ENCODE measurements at places on chromosomes 7 and 10. TPM values are rescaled to one million over a fixed set of nuclear protein-coding genes. Genes with fewer than 3 reads are reported as not detected.

DNA sequence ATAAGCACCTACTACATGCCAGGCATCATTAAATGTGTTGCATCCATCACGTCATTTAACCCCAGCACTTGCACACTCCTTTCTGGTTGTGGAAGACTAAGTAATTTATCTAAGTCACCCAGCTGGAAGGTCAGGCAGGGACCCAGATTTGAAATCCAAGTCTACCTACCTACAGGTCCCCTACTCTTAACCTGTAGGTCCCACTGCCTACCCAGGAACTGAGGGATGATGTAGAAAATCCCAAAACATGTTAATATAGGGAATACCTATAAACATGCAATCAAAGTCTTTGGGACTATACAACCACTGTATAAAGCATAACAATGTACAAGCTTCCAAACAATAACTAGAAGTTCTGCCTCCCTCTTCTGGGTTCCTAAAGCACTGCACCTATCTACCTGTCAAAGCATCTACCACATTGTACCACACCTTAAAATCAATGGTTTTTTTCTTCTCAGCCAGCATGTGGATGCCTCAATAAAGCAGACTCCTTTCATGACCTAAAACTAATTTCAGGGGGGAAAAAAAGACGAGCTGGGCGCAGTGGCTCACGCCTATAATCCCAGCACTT, 5.6 kb downstream of the IL6 start:
- no peak for DNase-seq
- H3K4me1 ChIP-seq = peaks cover 40% of the 10 kb centered on the region
- peaks cover 42% of the 10 kb centered on the region for H3K36me3 ChIP-seq
- no peak overlapping the region for H3K27ac ChIP-seq

Gene LEP
- total RNA-seq = not detected

- H3K27ac ChIP-seq = no peak overlapping the region
- H3K4me1 ChIP-seq = peaks cover 7% of the 10 kb centered on the region
- H3K36me3 ChIP-seq = no peaks in the 10 kb centered on the region
- no peak for DNase-seq
- H3K27me3 ChIP-seq = no peaks in the 10 kb centered on the region
Observed at GRCh38 chr7:41785265-41785664, 82.4 kb upstream of the INHBA start.

GRCh38 chr10:102405632-102406031, 10.1 kb downstream of the NFKB2 start:
- H3K27ac ChIP-seq = peak overlapping the region; percentile 51
- H3K36me3 ChIP-seq = peaks cover 30% of the 10 kb centered on the region
- DNase-seq = no peak
- H3K4me1 ChIP-seq = peaks cover 31% of the 10 kb centered on the region

GRCh38 chr10:34746094-34746493, 69.0 kb downstream of the PARD3 start:
- H3K4me1 ChIP-seq = no peaks in the 10 kb centered on the region
- no peaks in the 10 kb centered on the region for H3K27me3 ChIP-seq
- no peak overlapping the region for H3K4me3 ChIP-seq
- no peak overlapping the region for H3K27ac ChIP-seq
- no peaks in the 10 kb centered on the region for H3K36me3 ChIP-seq

GRCh38 chr7:104207731-104208420, at the start of gene ORC5:
Gene ORC5 (minus strand): TSS chr7:104208013. CDS start chr7:104207904, 109 bp downstream.
- peak within 1 kb of the TSS; percentile 90 for H3K27ac ChIP-seq
- peaks cover 29% of the 10 kb centered on the region for H3K4me1 ChIP-seq
- H3K27me3 ChIP-seq = peaks cover 14% of the 10 kb centered on the region
- peak; percentile 69 for DNase-seq
- peaks cover 20% of the 10 kb centered on the region for H3K36me3 ChIP-seq

Gene RNF32
- total RNA-seq = 2.9 TPM

- no peaks in the 10 kb centered on the region for H3K4me1 ChIP-seq
- H3K27me3 ChIP-seq = peaks cover 8% of the 10 kb centered on the region
- H3K4me3 ChIP-seq = no peak overlapping the region
Observed at GRCh38 chr10:22803261-22803885, 89.0 kb upstream of the PIP4K2A start.

- no peaks in the 10 kb centered on the region for H3K4me1 ChIP-seq
- H3K27me3 ChIP-seq = peaks cover 7% of the 10 kb centered on the region
- no peak for DNase-seq
- no peak overlapping the region for H3K27ac ChIP-seq
Observed at GRCh38 chr10:123492016-123492415, 174.1 kb upstream of the GPR26 start.

DNA sequence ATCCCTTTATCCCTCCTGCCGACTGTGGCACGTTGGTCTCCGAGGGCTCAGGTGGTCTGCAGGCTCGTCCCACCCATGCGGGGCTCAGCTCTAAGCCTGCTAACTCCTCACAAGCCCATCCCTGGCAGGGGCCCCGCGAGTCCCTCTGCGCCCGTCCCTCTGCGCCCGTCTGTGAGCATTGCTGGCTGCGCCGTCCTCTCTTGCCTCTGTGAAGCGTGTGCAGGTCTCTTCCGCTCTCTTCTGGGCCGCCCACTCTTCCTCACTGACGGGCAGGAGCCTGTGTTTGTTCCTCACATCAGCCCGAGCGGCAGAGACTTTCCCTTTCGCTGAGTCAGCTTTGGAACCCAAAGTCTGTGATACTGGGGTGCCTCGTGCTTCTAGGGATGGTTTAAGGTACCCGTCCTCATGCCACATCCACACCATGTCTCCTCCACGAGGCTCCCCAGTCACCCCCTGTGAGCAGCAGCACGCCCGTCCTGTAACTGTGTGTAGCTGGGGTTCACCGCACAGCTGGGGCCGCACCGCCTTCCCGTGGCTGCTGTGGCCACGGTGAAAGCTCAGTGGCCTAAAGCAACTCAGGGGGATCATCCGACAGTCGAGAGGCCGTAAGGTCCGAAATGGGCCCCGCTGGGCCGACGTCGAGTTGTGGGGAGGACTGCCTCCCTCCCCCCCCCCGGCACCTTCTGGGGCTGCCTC, 35.5 kb downstream of the ADGRA1 start:
- H3K27me3 ChIP-seq = peaks cover 7% of the 10 kb centered on the region
- no peaks in the 10 kb centered on the region for H3K4me1 ChIP-seq
- no peak overlapping the region for H3K27ac ChIP-seq
- H3K4me3 ChIP-seq = no peak overlapping the region
- DNase-seq = no peak
- no peaks in the 10 kb centered on the region for H3K36me3 ChIP-seq

DNA sequence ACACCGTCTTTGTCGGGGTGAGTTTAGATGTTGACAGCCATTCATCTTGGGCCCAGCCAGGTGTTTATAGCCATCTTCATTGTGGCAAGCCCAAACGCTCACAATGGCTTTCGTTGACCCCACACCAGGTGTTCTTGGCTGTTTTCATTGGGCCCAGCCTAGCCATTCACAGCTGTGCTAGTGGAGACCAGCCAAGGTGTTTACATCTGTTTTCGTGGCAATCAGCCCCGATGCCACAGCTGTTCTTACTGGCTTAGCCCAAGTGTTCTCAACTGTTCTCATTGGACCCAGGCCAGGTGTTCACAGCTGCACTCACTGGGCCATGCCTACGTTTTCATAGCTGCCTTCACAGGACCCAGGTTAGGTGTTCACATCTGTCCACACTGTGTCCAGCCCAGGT, 7.7 kb downstream of the FRG2B start:
- DNase-seq = no peak
- H3K36me3 ChIP-seq = no peaks in the 10 kb centered on the region
- peaks cover 21% of the 10 kb centered on the region for H3K27me3 ChIP-seq
- H3K27ac ChIP-seq = no peak overlapping the region

Gene SPDYE1
- total RNA-seq = not detected

Gene AOAH
- 1.4 TPM for total RNA-seq
